GM12892 (cell line): ENCODE measurements at places on chromosomes 5 and 9.

DNA sequence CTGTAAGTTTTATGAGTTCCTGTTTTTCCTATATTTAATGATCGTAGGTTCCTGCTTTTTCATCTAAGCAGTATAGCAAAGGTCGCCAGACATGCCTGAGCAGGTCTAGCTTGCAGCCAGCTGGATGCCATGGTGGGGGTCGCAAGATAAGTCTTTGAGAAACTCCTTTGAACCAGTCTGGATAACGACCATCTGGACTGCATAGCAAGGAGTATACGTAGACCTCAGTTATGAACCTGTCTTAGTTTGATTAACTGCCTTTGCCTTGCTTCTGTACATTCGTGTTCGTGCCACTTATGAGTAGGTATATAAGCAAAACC, 8.4 kb upstream of the SPATA31E1 start:
- no peak for DNase-seq

DNA sequence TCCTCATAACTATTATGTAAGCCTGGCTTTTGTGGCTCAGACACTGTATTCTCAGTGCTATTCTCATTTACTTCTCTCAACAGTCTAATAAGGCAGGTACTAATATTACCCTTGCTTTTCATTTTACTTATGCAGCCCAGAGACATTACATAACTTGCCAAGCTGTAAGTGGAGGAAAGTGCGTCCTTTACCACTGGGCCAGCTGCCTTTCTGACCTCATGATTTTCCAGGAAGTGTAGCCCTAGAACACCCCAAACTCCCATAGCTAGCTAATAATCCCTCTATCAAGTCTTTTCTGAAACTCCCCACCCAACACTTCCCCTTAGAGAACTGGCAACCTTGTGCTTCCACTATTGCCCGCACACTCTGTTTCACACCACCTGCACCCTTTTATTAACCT, 192.9 kb upstream of the HMHB1 start:
- DNase-seq: no peak

DNA sequence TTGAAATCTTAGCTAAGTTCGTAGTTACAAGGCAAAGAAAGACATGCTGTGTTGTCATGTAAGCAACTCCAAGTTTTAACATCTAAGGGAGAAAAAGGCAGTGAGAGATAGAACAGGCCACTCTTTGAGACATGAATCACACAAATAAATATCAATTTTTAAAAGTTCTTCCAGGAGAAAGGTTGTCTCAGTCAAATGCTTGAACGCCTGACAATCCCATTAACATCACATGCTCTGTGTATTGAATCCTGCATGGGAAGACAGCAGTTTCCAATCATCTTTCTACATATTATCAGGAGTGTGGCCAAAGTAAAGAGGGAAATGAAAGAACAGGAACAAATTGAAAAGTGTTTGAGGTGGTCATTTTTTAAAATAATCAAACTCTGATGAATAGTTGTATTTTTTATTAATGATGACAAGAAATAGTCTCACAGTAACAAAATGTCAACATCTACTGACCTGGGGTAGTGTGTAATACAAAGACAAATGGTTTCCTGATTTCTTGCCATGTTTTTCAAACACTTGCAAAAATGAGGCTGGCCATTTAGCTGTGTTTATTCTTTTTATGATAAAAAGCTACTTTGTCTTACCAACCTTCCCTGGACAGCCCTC, 6.4 kb upstream of the C6 start:
- no peak for DNase-seq

DNA sequence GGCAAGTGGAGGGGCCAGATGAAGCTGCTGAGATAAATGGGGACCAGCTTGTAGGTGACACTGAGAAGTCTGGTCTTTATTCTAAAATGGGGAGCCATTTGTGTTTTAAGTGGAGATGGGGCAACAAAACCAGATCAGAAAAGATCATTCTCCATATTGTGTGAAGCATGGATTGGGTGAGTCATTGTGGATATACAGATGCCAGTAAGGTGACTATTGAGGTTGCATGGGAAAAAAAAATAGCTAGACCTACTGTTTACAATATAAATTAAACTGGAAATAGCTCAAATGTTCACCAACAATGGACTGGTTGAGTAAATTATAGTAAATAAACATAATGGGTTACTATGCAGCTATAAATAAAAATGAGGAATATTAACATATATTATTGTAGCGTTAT, 5.4 kb upstream of the MAP1B start:
- DNase-seq: no peak

DNA sequence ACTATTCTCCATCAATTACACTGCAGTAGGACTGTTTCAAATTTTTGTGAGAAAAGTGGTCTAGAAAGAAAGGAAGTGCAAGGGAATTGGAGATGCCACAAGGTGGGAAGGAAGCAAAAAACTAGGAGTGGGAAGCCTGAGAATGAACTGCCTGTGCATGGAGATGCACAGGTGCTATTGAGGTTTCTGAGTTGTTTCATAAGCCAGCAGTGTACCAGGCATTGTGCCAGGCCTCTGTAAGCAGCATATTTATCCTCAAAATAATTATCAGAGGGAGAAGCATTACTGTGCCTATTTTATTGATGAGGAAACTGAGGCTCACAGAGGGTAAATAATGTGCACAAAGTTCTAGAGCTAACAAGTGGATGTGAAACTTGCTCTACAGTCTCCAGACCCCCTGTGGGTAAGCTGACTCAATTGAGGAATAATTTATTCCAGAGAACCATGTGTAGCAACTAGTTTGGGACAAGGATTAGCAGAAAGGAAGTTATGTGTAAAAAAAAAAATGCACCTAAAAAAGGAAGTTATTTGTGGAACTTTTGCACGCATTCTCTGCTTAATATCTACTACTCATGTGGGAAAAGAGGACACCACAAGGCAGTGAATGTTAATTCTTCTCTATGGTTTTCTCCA, 96.7 kb downstream of the SNCAIP start:
- no peak for DNase-seq

DNA sequence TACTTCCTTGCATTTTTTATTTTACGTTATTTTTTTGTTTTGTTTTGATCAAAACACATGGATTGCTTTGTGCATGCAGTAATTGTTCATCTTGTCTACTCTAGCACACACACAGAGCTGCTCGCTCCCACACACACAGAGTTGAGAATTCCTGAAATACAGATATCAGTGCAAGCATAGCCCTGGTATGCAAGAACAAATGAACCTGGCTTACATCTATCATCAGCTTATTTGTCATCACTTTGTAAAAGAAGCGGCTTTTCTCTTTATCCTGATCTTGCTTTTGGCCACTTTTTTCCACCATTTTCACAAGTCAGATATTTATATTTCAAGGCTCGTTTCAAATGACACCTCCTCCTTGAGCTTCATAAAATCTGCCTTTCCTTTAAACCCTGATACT, 1435.7 kb downstream of the MAT2B start:
- no peak for DNase-seq
